ENCODE measurements at places on chromosomes 6 and 20.

DNA sequence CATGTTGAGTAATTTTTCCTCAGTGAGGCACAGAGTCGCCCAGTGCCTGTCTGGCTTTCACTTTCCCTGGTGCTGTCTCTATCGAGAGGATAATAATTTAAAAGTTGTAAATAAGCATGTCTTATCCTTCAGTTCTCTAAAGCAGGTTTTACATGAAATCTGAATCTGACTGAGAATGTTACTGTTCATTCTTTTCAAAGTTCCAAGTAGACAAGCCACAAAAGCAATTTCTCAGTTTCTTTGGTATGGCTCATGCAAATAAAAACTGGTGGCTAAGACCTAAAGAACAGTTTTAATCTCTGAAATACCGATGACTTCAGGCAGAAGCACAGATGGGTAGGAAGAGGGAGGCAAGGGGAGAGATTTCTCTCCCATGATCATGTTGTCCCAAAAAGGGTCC lies 87.6 kb upstream of the GCM1 start:
- no peak for DNase-seq

- no peak for DNase-seq
These were observed 1.1 kb upstream of the PRELID3B start for GRCh38 chr20:59043698-59044097.

DNA sequence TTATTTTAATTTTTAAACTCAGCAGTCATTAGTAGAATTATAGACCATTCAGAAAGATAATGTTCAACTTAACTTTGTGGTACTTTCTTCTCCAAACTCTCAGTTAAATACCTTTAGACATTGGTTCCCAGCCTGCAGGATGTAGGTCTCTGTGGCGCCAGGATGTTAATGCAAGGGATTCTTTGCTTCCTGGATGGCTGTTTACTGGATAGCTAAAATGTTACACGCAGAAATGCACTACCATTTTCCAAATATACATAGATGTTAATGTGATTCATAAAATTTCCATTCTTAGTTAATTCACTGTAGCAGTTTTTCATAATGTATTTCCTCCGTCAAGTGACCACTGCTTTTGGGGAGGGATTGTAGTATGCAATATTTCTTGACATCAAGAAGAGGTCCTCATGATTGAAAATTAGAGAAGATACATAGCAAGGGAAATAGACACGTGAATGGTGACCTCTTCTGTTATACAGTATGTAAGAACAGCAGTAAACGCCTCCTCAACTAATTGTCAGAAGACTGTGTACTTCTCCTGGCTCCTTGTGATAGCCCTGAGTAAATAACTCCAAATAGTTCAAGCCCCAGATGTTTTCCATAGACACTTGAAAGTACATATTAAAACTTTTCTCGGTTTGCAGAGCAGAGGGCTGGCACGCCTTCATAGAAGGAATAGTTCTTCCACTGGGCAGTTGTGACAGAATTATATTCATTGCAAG lies 128.8 kb downstream of the LCA5 start:
- no peak for DNase-seq

GRCh38 chr20:7437311-7437710 lies 502.9 kb downstream of the HAO1 start:
- no peak for DNase-seq

DNA sequence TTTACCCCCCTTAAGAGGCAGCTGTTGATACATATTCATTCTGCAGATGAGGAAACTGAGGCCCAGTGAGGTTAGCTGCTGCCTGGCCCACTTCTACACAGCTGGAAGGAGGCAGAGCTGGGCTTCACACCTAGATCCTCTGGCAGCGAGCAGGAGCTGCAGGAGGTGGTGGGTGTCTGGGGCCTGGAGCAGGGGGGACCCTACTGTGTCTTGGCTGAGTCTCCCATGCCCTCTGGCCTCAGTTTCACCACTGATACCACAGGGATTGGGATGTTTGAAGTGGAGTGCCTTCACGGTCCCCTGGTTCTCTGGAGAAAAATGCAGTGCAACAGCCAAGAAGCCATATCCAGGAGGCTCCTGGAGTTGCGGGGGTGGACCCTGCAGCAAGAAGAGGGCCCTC lies 8.2 kb upstream of the BPIFA2 start:
- DNase-seq: no peak
